ENCODE measurements at places on chromosomes 3 and 15. TPM values are rescaled to one million over a fixed set of nuclear protein-coding genes. Genes with fewer than 3 reads are reported as not detected.

DNA sequence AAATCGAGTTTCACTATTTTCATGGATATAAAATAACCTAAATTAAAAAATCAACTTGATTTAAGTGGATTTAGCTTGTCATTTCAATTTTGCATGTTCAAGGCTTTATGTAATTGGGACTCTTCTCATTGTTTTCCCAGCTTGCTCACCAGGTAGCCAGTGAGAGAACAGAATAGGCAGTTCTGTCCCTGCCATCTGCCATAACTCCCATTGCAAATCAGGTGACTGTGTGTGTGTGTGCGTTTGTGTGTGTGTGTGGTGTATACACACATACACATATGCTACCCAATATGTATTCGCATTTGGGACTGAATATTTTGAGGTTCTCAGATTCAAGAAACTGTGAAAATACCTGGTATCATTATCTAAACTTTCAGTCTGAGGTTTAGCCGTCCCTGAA, 1069.8 kb downstream of the IGSF11 start:
- H3K27me3 ChIP-seq, result no peaks in the 10 kb centered on the region
- DNase-seq, result no peak
- H3K27ac ChIP-seq, result no peak overlapping the region
- no peak overlapping the region for H3K4me3 ChIP-seq
- no peaks in the 10 kb centered on the region for H3K36me3 ChIP-seq
- H3K4me1 ChIP-seq, result no peaks in the 10 kb centered on the region

DNA sequence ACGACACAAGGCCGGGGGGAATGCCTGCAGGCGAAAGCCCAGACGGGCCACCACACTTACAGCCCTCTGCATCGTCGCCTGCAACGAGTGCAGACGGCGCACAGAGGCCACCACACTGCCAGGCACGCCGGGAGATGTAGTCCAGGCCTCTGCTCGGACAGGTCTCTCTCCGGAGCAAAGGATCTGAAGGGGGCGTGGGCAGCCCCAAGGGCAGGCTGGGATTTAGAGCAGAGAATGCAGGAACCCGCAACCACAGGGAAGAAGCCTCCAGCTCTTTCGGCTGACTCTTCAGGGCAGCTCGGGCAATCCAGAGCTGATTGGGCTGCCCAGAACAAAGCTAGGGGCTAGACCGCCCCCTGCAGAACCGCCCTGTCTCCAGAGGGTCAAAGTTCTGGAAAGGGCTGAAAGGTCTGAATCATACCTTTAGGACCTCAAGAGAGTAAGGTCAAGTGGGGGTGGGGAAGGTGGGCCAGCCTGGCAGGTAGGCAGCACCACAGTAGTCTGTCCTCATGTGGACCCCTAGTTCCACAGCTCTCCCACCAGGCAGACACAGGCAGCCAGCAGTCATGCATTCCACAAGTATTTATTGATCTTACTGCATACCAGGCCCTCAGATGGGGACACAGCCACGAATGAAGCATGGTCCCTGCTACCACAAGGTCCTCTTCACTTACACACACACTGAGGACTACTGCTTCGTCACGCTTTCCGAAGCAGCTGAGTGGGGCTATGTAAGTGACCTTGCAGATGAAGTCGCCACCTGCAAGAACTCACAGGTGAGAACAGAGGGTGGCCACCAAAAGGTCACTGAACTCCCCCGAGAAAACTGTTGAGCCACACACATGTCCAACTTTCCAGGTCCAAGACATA, at the start of gene AMT:
AMT (minus strand) TSS at position 95 of the 870 bp plus-strand sequence; CDS start at position 72, 23 bp downstream.
- H3K4me1 ChIP-seq, result no peaks in the 10 kb centered on the region
- no peaks in the 10 kb centered on the region for H3K36me3 ChIP-seq
- DNase-seq, result no peak
- no peak within 1 kb of the TSS for H3K27ac ChIP-seq

GRCh38 chr3:79326642-79327041, 441.2 kb downstream of the ROBO1 start:
- H3K4me3 ChIP-seq, result no peak overlapping the region
- H3K27me3 ChIP-seq, result no peaks in the 10 kb centered on the region
- H3K36me3 ChIP-seq, result no peaks in the 10 kb centered on the region
- no peak overlapping the region for H3K27ac ChIP-seq

GRCh38 chr15:64732156-64732860, 43.1 kb downstream of the RBPMS2 start:
- DNase-seq, result no peak
- H3K36me3 ChIP-seq, result no peaks in the 10 kb centered on the region
- no peak overlapping the region for H3K27ac ChIP-seq
- no peaks in the 10 kb centered on the region for H3K27me3 ChIP-seq

GRCh38 chr15:34804113-34804512, 8.8 kb upstream of the ACTC1 start:
- H3K4me1 ChIP-seq, result peaks cover 4% of the 10 kb centered on the region
- H3K27ac ChIP-seq, result no peak overlapping the region
- no peak for DNase-seq
- peaks cover 5% of the 10 kb centered on the region for H3K27me3 ChIP-seq

GRCh38 chr3:191136347-191136746, 62.7 kb upstream of the OSTN start:
- H3K27ac ChIP-seq, result no peak overlapping the region
- H3K27me3 ChIP-seq, result no peaks in the 10 kb centered on the region
- H3K36me3 ChIP-seq, result no peaks in the 10 kb centered on the region
- DNase-seq, result peak; percentile 72
- H3K4me1 ChIP-seq, result no peaks in the 10 kb centered on the region

DNA sequence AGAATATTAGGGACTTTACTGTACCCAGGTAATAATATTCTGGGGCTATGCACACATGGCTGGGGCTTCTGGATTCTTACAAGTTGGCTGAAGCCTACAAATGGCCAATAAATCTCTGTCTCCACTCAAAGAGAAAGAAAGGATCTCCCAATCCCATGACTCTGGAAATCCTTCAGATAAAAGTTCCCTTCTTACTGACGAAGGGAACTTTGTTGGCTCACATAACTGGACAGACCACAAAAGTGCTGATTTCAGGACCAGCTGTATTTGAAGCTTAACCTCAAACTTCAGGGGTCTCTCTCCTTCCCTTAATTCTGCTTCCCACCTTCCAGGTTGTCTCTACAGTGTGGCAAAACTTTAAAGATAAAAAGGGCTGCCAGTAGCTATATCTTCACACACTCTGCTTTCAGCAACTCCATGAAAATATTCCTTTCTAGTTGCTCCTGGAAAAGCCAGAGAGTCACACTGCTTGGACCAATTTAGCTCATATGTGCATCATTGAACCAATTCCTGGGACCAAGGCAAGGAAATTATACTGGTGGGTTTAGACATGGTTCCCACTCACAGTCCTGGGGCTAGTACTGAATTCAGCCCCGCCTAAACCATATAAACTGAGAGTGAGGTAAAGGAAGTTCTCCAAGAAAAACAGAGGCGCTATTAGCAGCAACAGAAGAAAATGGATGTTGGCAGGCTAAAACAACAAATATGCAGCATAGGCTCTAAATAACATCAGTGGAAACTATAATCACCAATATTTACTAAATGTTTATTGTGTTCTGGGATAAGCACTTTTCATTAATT, 290.0 kb upstream of the GADL1 start:
- no peaks in the 10 kb centered on the region for H3K4me1 ChIP-seq
- H3K36me3 ChIP-seq, result no peaks in the 10 kb centered on the region
- no peak for DNase-seq

DNA sequence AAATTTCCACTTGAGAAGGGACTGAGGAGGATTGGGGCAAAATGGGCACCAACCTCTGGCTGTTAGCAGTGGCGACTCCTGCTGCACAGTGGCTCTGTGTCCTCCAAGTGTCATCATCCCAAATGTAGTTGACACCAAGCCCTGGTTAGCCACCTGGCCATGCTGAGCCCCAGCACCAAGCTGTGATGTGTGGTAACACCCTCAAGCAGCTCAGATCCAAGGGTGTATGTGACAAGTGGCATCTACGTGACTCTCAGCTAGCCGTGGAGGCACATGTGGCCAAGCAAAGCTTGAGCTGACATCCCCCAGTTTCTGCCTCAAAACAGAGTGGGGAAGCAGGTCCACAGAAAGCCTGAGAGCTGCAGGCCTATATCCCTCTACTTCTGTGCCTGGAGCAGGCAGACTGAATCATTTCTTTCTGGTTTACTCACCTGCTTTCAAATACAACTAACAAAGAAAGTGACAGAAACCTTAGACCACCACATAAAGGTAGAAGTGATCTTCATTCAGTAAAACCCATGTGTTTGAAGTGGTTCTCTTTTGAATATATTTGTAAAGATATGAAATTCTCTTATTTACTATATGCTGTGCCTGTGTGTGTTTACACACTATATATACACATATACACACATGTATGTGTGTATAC, 40.0 kb downstream of the FOXP1 start:
- H3K36me3 ChIP-seq, result no peaks in the 10 kb centered on the region
- H3K4me3 ChIP-seq, result peak overlapping the region; percentile 26
- H3K4me1 ChIP-seq, result peaks cover 22% of the 10 kb centered on the region

GRCh38 chr3:194245975-194246561, 105.1 kb downstream of the CPN2 start:
- H3K4me1 ChIP-seq, result peaks cover 30% of the 10 kb centered on the region
- no peaks in the 10 kb centered on the region for H3K27me3 ChIP-seq
- no peaks in the 10 kb centered on the region for H3K36me3 ChIP-seq
- DNase-seq, result no peak
- no peak overlapping the region for H3K27ac ChIP-seq

GRCh38 chr15:35168464-35168863, 83.4 kb upstream of the NANOGP8 start:
- no peaks in the 10 kb centered on the region for H3K36me3 ChIP-seq
- no peak overlapping the region for H3K27ac ChIP-seq
- peak; percentile 70 for DNase-seq
- H3K27me3 ChIP-seq, result no peaks in the 10 kb centered on the region
- no peak overlapping the region for H3K4me3 ChIP-seq
- H3K4me1 ChIP-seq, result peaks cover 27% of the 10 kb centered on the region

GRCh38 chr3:106296062-106296461, 427.2 kb upstream of the CBLB start:
- H3K27ac ChIP-seq, result no peak overlapping the region
- DNase-seq, result no peak
- no peaks in the 10 kb centered on the region for H3K4me1 ChIP-seq
- H3K4me3 ChIP-seq, result no peak overlapping the region
- H3K27me3 ChIP-seq, result no peaks in the 10 kb centered on the region

The ADAMTS17 gene
- total RNA-seq, result 0.15 TPM

The CD200 gene
- not detected for total RNA-seq

The GOLGA8G gene
- total RNA-seq, result not detected

The HRG gene
- total RNA-seq, result not detected

The GOLGA6B gene
- not detected for total RNA-seq

The ROBO2 gene
- total RNA-seq, result 17.5 TPM

Data from A673 (cell line).